ENCODE measurements at places on chromosomes 13 and 19.

DNA sequence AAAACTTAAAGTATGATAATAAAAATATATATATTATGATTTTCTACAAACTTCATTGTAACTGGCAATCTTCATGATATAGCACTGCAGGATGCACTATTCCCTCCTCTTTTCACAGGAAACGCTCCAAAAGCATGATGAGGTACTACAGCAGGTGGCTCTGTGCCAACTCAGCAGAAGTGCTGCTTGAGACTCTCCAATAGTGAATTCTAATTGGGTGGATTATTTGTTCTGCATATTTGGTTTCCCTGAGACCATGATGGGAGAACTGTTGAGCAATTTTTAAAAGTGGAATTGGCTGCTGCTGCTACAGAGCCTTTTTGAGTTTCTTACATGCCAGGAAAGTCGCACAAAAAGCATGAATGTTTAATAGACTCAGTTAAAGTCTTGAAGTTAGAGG is 1782.4 kb upstream of the PCDH20 start:
- no peak for DNase-seq

DNA sequence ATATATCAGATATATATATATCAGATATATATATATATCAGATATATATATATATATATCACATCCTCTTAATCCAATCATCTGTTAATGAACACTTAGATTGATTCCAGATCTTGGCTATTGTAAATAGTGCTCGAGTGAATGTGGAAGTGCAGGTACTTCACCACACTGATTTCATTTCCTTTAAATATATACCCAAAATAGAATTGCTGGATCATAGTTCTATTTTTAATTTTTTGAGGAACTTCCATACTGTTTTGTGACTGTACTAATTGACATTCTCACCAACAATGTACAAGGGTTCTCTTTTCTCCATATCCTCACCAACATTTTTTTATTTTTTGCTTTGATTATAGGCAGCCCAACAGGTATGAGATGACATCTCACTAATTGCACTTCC is 277.5 kb downstream of the NHLRC3 start:
- DNase-seq, result no peak

DNA sequence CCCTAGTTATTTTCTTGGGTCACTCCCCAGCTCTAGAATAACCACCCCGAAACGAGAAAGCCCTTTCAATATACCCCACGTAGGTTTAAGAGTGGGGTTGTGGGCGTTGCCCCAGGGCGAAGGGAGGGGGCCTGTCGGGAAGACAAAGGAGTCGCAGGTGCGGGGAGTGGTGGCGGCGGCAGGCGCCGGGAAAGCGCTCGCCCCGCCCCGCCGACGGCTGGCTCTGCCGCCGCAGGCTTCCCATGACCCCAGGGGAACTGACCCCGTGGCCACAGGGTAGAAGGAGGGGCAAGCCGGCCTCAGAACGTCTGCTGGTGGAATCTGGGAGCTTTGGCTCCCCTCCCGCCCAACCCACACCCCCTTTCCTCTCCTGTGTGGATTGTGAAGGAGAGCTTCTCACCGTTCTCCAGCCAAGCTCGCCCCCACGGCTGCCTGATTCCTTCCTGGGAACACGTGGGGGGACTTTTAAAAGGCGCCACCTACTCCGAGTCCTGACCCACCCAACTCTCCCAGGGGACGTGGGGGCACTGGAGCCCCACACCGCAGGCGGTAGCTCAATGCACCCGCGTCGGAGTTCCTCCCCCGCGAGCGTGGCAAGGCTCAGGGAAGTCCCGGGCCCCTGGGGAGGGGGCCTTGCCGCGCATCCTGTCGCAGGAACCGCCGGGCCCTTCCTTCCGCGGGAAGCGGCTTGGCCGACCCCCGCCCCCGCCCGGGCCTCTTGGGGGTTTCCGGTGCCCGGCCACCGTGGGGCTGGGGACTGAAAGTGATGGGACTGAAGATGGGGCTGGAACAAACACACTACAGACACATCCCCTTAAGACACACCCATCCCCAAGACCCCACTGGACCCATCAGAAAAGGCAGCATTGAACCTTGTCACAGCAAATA is 5.5 kb downstream of the IER2 start:
- DNase-seq, result no peak

DNA sequence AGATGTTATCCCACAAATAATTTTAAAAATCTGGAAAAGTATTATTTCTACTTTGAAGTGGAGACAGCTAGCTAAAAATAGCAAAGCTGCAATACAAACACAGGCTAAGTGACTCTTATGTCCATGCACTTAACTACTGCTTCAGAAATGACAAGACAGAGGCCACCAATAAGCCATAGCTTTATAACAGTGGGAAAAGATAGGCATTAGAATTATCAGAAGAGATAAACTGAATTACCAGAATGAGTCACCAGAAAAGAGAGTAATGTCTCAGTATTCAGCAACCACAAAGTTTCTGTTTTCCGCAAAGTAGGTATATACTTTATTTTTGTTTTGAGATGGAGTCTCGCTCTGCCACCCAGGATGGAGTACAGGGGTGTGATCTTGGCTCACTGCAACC is 17.1 kb downstream of the CLN5 start:
- no peak for DNase-seq

DNA sequence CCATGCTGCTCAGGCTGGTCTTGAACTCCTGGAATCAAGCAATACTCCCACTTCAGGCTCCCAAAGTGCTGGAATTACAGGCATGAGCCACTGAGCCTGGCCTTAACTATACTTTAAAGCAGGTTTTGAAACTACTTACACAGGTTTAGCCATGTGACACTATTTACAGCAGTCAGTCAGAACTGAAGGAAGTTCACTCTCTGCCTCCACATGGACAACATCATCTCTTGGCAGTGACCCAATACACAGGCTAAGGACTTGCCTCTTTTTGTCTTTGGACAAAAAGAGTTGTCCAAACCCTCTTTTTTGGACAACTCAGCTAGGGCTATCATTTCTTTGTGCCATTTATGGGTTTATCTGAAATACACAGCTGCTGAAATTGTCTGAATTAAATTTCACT is 89.0 kb upstream of the CLDN10 start:
- no peak for DNase-seq

GRCh38 chr13:40330950-40331349 is 335.5 kb downstream of the FOXO1 start:
- DNase-seq, result no peak

GRCh38 chr19:16191216-16191908 is 6.2 kb downstream of the FAM32A start:
- no peak for DNase-seq

GRCh38 chr19:36140304-36141038 is 605 bp downstream of the CAPNS1 start:
- no peak for DNase-seq

DNA sequence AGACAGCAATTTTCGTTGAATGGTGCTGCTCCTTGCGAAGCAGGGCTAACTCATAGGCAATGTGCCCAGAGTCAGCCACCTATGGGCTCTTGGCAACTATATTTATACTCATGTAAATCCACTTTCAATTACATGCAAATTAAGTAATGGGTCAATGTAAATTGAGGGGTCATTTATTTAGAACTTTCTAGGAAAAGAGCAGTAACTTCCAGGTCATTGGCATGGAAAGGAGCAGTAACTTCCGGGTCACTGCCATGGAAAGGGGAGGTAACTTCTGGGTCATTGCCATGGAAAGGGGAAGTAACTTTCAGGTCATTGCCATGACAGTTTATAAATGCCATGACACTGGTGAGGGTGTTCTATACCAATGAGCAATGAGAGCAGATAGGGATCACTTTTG is 11.6 kb downstream of the KLK4 start:
- DNase-seq, result no peak

GRCh38 chr13:29654384-29654783 is 58.9 kb upstream of the SLC7A1 start:
- no peak for DNase-seq

DNA sequence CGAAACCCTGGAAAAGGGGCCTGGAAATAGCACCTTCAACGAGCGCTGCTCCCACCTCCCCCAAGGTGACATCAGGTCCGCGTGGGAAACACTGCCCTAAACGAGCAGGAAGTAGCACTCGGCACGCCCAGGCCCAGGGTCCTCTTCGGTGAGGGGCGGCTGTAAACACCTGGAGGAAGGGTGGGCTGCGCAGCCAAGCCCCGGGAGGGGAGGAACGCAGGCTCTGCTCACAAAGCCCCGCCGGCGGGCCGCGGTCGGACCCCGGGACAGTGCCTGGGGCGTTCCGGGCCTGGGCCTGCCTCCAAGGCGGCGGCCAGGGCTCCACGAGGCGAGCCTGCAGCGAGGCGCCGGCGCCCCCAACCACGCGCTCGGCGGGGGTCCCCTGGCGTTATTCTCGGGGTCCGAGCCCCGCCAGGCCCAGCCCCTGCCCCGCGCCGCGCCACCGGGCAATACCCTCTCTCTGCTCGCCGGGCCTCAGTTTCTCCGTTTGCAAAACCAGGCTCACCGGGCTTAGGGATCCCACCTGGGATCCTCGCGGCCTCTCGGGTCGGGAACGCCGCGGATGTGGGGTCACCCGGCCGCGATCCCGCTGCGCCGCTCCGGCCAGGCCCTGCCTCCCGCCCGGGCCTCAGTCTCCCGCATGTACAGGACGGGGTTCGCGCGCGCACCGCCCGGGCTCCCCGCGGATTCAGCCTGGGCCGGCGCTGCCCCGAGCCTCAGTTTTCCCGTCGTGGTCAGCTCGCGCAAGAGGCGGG is 630 bp downstream of the RNF126 start:
- DNase-seq, result no peak

DNA sequence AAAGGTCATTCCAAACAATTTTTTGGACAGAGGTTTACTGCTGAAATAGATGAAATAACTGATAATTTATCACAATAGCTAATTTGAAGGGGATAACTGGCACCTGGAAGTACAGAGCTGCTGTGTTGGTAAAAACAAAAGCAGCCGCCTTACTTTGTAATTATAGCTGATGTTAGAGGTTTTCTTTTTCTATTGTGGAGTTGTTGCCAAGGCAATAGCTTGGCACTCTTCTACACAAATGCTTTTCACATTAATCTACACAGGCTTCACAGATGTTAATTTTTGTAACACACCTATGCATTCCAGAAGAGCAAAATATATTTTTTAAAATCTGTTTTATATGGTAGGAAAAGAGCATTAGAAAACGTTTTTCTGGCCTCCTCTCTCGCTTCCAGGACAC is 56.9 kb downstream of the LACC1 start:
- no peak for DNase-seq

DNA sequence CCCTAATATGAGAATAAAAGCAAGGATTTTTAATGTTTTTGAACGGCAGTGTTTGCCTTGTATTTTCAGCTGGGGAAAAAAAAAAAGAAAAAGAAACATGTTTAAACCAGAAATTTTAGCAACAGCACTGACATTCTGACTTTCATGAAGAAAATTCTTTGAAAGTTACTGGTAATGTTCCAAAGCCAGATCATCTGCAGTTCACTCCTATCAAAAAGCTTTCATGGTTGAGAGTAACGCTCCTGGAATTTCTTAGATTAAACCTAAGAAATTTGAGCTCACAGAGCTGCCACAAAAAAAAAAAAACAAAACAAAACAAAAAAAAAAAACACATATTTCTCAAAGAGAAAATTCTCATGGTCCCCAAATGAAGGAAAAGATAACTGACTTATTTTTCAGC is 1106.7 kb downstream of the EFNB2 start:
- no peak for DNase-seq

DNA sequence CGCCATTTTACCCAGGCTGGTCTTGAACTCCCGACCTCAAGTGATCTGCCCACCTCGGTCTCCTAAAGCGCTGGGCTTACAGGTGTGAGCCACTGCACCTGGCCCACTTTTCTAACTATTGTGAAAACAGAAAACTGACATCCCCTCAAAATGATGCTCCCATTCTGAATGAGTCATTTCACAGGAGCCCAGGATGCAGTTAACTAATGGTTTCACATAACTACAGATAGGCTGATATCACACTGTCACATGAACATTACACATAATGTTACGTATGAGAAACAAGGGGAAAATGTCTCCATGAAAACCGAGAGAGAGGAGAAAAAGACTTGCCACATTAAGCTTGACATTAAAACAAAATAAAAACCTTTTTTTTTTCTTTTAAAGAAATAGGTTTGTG is 37.5 kb downstream of the N4BP2L2 start:
- no peak for DNase-seq

- DNase-seq, result no peak
Measured at GRCh38 chr13:42628666-42629065, 54.7 kb downstream of the TNFSF11 start.

DNA sequence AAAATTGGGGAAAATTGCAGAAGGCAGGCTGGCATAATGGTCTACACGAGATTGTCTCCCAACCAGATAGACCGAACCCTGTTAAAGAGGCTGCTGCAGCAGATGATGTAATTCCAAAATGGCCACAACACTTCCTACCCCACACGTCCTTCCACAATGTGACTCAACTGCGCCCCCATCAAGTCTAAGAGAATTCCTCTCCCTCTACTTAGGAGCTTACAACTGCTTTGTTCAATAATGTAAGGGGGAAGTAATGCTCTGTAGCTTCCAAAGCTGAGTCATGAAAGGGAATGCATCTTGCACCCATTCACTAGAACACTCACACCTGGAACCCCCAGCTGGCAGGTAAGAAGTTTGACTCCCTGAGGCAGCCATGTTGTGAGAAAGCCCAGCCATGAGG is 117.8 kb upstream of the IRS2 start:
- DNase-seq, result peak; percentile 50

- no peak for DNase-seq
Measured at GRCh38 chr19:3140667-3141038, 4.8 kb downstream of the GNA15 start.

GRCh38 chr19:51887522-51888498 is at the start of gene ZNF577:
Gene ZNF577 (minus strand): TSS chr19:51887951. CDS start chr19:51880382, 7,569 bp downstream.
- peak; percentile 92 for DNase-seq

DNA sequence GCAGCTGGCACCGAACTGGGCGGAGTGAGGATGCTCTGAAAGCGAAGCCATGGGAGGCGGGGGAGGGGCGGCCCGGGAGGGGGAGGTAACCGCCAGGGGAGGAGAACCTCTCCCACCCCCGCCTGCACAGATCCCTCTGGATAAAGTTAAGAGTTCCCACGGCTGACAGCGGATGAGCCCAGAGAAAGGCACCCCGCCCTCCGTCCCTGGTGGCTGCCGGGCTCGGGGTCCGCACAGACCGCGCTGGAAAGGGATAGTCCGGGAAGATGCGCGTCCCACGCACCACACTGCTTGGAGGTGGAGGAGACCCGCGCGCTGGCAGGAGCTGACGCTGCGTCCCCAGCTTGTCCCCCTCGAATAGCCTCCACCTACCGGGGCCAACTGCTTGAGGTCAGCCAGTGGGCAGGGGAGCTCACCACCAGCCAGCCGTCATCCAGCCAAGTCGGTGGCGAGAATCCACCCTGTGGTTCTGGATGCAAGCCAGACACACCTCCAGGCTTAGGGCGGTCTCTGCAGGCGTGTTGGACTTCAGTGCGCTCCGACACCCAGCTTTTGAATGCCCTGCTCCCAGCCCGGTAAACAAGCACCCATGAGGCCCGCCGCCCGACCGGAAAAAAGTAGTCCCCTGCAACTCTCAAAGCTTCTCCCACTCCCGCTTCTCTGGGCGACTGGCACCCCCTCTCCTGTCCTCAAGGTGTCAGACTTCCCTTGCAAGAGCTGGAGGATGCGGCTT is at the start of gene TRPC4:
Gene TRPC4, minus strand, starts transcription at position 17 of the 733 bp plus-strand sequence. CDS start 86,439 bp downstream, outside the sequence.
- peak; percentile 33 for DNase-seq

GRCh38 chr13:97283888-97284287 is 61.8 kb downstream of the MBNL2 start:
- no peak for DNase-seq
